ENCODE measurements at places on chromosomes 7 and 10.

- no peak for DNase-seq
These were observed 27.1 kb downstream of the ATXN7L1 start for GRCh38 chr7:105849122-105849855.

DNA sequence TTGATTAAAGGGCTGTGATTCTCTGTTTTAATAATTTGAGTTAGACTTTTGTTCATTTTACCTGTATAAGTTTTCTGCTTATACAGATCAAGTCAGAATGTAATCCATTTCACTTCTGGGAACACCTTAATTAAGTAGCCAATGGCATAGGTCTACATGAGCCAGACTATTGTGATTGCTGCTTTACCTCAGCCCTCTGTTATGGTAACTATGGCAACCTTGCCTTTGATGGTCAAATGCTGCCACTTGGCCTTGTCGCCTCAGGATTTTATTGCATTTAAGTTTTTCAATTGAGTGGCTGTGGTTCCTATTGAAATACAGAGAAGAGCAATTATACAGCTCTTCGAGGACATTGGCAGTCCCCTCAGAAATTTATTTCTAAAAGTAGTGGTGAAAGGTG lies 64.3 kb upstream of the TMEM106B start:
- DNase-seq = no peak

- no peak for DNase-seq
These were observed 604.5 kb upstream of the STEAP1 start for GRCh38 chr7:89549768-89550167.

DNA sequence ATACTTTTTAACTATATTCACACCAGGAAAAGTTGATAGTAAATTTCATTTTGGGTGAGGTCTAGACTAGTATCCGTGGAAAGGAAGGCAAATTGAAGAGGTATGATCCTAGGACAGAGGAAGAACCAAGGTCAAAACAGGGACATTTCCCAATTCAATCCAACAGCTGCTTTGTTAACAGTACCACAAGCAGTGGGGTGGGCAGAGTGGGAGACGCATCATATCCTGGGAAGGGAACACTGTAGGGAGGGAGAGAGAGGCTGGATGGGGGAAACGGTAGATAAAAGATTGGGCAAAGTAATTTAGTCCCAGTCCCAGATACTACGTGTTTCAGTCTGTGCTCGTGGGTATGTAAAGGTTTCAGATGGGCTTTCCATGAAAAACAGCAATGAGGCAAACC lies 9.2 kb upstream of the FAS start:
- DNase-seq = no peak

GRCh38 chr7:73828107-73828803 lies 2.5 kb upstream of the CLDN4 start:
- no peak for DNase-seq

- no peak for DNase-seq
These were observed 145.3 kb downstream of the DIP2C start for GRCh38 chr10:543862-544822.

DNA sequence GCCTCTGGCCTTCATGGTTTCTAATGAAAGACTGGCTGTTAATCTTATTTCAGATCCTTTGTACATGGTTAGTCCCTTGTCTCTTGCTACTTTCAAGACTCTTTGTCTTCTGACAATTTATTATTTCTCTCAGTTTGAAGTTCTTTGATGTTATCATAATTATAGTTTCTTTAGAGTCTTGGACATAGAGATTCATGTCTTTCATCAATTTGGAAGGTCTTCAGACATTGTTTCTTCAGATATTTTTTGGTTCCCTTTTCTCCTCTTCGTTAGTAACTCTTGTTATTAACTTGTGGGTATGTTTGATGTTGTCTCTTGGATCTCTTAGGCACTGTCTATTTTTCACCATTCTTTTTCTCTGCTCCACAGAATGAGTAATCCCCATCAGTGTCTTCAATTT lies 8.7 kb downstream of the ZNF37A start:
- DNase-seq = no peak

GRCh38 chr10:30125496-30125895 lies 66.1 kb upstream of the JCAD start:
- no peak for DNase-seq

- DNase-seq = no peak
These were observed 620 bp downstream of the ZRANB1 start for GRCh38 chr10:124942317-124943169.

- DNase-seq = no peak
These were observed 248.3 kb downstream of the CDK14 start for GRCh38 chr7:90844421-90844820.

DNA sequence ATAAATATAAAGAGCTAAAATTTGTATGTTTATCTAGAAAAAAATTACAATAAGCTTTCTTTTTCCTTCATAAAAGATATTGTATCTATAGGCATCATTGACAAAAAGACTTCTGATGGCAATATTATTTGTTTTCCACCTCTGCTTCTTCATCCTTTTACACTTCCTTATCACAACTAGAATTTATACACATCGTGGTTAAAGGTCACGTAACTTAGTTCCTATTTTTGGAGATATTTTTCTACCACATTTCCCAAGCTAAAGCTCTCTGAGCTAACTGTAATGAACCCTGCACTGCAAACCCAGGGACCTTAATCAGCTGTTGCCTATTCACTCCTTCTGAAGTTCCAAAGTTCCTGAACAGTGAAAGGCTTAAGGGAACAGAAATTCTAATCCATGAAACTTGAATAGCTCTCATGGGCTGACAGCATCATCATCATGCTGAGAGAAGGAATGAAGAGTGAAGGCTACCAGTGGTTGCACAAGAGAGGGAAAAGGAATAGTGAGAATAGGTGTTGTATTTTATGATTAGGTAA lies 106.1 kb upstream of the SLC13A1 start:
- DNase-seq = no peak

DNA sequence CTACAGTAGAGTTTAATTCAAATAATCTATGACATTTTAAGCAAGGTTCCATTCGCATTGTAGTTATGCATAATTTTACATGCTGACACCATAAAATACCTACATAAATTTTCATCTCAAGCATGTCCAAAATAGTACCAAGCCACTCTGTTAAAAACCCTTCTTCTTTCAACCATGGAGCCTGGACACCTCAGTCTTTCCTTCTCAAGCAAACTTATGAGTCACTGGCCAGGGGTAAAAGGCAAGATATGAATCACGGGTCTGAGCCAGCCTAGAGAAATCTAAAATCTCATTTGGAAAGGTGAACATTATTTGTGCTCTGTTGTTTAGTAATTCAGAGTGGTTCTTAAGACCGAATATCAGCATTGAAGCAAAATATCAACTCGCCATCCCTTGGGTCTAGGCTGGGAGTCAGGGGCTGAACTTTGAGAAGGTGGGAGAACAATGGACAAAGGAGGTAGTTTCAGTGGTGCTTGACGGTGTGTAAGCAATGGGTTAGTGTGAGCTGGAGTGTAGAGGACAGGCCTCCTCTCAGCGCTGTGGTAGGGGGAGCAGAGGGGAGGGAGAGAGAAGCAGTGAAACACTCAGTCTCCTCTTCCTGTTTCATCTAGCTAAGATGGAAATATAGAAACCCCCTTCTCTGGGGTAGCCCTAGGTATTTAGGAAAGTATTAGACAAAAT lies 19.1 kb upstream of the GPAM start:
- DNase-seq = no peak

DNA sequence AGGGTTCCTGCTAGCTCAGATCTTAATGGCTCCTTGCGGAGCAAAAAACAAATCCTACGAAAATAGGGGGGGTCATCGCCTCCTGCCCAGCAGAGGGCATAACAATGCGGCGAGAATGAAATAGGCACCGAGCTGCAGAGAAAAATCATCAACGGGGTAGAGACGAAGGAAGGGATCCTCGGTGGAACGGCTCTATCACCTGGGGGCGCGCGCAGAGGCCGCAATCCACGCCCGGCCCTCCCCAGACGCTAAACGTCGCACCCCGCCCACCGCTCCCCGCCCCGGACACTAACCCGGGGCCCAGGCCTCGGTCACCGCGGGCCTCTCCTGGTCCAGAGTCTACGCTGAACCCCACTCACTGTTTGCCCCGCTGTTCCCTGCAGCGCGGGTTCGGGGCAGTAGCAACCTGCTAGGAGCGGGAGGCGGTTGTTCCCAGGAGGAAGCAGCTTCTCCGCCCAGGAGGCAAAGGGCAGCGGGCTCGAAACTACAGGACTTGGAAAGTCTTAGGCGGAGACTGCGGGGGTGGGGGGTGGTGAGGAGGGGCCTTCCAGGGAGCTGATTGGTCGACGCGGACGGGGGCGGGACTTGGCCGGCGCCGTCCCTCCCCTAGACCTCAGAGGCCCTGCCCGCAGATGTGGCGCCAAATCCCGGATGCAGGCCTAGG lies at the start of gene TCAF1:
Gene TCAF1, minus strand, starts transcription at position 509 of the 664 bp plus-strand sequence. CDS start 25,568 bp downstream, outside the sequence.
- DNase-seq = peak; percentile 95

DNA sequence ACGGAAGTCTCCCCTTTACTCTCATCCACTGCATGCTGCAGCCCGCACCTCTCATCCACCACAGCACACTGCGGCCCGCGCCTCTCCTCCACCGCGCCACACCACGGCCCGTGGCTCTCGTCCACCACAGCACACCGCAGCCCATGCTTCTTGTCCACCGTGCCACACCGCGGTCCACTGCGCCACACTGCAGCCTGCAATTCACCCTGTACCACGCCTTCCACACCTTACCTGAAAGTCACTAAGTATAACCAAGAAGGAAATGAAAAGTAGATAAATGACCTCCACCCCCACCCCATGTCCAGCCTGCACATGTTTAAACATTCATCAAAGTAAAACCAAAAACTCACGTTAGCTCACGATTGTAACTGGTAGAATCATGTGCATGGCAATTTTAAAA lies 176.1 kb downstream of the DIP2C start:
- DNase-seq = no peak

DNA sequence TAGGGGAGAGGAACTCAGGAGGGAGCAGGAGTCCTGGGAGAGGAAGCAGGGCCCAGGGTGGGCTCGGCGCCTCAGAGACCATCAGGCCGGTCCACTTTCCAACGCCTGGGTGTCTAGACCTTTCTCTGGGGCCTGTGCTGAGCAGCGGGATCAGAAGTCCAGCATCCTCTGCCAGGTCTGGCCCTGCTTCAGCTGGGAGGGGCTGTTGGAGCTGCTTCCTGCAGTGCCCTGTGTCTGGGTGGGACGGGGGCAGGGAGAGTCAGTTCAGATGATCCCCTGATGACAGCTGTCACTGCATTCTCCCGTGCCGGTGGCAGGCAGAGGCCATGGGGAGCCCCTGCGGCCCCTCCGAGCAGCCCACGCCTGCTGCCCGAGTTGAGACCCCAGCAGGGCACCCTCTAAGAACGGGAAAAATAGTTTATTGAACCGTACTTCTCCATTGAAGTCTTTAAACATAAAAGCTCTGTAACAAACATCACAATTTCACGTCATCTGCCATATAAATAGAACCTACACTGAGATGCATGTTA lies 23.3 kb downstream of the AP5Z1 start:
- DNase-seq = no peak

All from head of caudate nucleus (tissue), 42 donors.